Myocyte (in vitro differentiated cells): ENCODE measurements at places on chromosomes 11 and 22. TPM values are rescaled to one million over a fixed set of nuclear protein-coding genes. Genes with fewer than 3 reads are reported as not detected.

The SLC16A8 gene
- total RNA-seq, result 0.56 TPM in 1 of 2 replicates, not detected in the other

The TMPRSS4 gene
- total RNA-seq, result not detected in 2 replicates

The KCNK4 gene
- total RNA-seq, result not detected in 2 replicates

The SELENOH gene
- total RNA-seq, result 162 and 192 TPM in 2 replicates

The XKR3 gene
- total RNA-seq, result not detected in 2 replicates

The HSPB2 gene
- 14.6 and 15.6 TPM in 2 replicates for total RNA-seq

The CNIH2 gene
- total RNA-seq, result 1.3 and 1.9 TPM in 2 replicates

The MS4A1 gene
- not detected in 2 replicates for total RNA-seq

The ISX gene
- not detected in 2 replicates for total RNA-seq
